HFFc6 (cell line): ENCODE measurements at places on chromosomes 1 and 21. TPM values are rescaled to one million over a fixed set of nuclear protein-coding genes. Genes with fewer than 3 reads are reported as not detected.

DNA sequence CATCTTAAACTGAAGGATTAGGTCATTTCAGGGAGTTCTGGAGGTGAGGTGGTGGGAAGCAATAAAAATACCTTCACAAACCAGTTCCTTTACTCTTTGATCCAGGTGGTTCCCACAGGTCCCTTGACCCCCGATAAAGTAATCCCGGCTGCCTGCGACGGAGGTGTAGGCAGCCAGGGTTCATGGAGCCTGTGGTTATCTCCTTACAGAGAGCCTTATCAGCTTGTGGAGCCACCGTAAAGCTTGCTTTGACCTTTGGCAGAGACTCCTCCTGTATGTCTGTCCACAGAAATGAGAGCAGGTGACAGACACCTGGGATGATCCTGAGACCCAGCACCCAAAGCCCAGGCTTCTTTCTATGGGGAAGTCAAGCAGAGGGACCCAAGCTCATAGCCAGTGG is 243.4 kb downstream of the KIF26B start:
- DNase-seq = no peak

The RBM11 gene
- total RNA-seq = not detected in 3 replicates

- DNase-seq = no peak
Observed at GRCh38 chr21:34927992-34928391, 121.1 kb downstream of the RUNX1 start.

GRCh38 chr1:31815307-31815645 is 546 bp downstream of the SPOCD1 start:
- DNase-seq = no peak

GRCh38 chr1:153916297-153916696 is 6.5 kb downstream of the GATAD2B start:
- DNase-seq = no peak

DNA sequence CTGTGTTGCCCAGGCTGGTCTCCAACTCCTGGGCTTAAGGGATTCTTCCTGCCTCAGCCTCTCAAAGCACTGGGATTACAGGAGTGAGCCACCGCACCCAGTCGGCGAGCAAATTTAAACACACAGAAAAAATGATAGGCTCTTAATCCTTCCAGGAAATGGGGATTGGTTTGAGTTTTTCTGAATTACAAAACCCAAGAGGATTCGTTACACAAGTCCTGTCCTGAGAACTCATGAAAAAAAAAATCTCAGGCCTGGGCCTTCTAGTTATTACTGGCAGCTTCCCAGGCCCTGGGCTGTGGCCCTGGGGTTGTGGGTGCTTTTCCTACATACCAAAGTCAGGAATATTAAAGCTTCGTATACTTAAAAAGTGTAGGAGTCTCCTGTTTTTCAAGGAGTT is 6.3 kb upstream of the IFNGR2 start:
- no peak for DNase-seq

The LMOD1 gene
- 19.5 to 37.4 TPM (median 37.1 TPM) in 3 replicates for total RNA-seq

DNA sequence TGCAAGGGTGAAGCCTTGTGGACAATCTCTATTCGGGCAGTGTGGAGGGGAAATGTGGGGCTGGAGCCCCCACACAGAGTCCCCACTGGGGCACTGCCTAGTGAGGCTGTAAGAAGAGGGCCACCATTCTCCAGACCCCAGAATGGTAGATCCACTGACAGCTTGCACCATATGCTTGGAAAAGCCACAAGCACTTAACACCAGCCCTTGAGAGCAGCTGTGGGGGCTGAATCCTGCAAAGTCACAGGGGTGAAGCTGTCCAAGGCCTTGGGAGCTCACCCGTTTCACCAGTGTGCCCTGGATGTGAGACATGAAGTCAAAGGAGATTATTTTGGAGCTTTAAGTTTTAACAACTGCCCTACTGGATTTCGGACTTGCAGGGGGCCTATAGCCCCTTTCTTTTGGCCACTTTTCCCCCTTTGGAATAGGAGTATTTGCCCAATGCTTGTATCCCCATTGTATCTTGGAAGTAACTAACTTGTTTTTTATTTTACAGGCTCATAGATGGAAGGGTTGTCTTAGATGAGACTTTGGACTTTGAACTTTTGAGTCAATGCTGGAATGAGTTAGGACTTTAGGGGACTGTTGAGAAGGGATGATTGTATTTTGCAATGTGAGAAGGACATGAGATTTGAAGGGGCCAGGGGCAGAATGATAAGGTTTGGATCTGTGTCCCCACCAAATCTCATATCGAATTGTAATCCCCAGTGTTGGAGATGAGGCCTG is 16.3 kb upstream of the COL6A1 start:
- DNase-seq = no peak

DNA sequence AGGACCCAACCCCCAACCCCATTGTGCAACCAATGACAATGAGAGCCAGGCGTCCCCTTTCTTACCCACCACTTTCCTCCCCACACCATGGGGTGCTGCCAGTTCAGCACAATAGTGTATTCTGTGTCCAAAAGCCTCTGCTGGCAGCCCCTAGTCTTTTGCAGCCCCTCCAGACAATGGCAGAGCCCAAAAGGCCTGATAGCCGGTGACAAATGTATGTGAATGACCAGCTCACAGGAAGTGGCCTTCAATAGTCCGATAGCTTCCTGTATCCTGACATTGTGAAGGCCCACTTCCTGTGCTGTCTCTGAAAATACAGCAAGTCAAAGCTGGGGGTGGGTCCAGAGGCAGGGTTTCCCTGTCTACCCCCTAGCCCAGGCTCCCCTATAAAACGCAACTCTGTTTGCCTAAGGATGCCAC is 16.6 kb downstream of the SMIM12 start:
- no peak for DNase-seq

DNA sequence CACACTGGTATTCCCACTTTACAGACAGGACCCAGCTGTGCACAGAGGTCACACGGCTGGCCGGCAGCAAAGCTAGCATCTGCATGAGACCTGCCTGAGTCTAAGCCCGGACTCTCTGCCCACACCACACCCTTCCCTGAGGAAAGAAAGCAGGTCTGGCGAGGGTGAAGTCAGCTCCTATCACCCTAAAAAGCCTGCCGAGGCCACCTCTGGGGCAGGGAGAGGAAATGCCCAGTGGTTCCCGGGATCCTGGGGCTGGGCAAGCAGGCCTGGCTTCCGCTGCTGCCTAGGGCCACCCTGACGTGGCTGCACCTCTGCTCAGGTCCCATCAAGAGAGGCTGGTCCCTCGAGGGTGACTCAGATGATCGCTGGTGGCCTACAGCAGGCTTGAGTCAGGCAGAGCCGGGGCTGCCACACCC is 42.2 kb downstream of the RAP1GAP start:
- DNase-seq = no peak

DNA sequence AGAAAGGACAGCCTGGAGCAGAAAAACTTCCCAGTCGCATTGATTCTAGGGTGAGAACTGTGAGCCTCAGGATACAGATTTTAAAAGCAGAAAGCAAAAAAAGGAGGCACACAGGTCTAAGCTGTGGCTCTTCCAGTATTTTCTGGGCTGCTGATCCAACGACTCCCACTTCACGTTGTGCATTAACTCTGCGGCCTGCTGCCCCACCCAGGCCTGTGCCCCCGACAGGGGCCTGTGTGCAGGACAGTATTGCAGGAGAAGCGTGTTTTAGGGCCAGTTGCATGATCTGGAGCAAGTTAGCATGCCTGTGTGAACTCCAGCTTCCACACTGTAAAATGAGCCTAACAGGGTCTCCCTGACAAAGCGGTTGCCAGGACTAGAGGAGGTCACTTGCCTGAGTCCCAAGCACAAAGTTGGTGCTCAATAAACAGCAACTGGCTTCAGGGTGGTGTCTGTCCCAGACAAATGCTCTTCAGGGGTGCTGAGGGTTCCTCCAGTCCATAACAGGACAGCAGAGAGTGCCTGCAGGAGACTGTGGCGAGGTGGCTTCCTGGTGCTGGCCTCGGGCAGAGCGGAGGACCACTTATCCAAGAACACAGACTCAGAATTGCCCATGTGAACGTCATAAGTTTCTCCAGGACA is 66.8 kb upstream of the RAB4A start:
- no peak for DNase-seq

- DNase-seq = no peak
Observed at GRCh38 chr1:81547912-81548303, 252.8 kb upstream of the ADGRL2 start.

DNA sequence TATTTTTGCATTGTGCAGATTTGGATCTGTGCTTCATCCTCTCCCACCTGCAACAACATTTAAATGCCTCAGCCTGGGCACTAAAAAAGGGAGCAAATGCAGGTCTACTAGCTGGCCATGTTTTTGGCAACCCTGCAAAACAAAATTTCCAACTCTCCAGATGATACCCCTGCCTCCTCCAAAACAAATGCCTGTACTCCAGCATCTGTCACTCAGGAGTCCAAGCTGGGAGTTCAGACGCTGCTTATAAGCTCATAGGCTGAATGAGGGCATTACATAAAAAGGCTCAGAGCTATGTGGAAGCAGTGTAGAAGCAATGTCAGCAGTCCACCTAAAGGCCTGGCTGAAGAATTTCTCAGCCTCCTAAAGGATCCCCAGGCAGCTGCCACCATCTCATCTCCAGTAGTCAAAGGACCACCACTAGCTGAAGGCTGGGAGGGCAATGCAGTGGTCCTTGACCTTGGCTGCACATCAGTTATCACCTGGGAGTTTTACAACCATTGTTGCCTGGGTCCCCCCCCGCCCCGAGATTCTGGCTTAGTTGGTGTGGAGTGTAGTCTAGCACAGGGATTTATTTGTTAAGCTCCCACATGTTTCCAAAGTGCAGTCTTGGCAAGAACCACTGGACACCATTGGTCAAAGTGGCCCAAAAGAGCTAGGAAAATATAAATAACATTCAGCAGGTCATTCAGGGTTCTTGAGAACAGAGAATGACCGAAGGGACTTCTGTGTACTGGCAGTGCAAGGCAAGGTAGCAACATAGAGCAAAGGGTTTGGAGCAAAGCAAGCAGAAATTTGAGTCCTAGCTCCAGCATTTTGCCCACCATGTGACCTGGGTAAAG is 57.2 kb downstream of the ITPKB start:
- no peak for DNase-seq

DNA sequence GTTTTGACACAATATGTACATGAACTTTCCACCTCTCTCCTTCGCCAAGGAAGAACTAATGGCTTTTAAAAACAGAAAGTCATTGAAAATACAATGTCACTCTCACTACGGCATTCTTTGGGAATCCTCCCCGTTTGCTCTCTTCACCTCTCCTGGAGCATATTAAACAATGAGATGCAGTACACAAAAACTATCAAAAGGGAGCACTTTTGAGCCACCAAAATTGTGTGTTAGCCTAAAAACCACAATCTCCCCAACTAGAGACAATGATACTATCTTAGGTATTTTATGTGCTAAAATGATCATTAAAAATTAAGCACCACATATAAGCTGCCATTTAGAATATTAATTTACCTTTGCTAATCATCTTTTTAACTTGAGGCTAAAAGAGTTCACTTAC is 425.5 kb downstream of the KCTD3 start:
- DNase-seq = peak; percentile 43

DNA sequence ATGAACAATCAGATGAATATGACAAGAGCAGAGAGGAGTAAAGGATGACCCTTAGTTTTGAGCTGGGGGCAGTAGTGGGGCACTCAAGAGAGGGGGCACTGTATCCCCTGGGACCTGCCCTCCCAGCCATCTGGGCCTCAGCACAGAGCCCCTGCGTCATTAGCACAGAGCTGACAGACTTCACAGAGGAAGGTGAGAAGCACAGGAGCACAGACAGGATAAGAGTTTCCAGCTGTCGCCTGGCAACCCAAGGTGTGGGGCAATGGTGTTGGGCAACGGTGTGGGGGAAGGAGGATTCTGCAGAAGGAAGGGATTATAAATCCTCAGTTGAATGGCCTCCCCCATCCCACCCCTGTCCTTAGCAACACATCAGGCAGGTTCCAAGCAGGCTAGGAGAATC is 30.2 kb downstream of the RAB3B start:
- DNase-seq = no peak

DNA sequence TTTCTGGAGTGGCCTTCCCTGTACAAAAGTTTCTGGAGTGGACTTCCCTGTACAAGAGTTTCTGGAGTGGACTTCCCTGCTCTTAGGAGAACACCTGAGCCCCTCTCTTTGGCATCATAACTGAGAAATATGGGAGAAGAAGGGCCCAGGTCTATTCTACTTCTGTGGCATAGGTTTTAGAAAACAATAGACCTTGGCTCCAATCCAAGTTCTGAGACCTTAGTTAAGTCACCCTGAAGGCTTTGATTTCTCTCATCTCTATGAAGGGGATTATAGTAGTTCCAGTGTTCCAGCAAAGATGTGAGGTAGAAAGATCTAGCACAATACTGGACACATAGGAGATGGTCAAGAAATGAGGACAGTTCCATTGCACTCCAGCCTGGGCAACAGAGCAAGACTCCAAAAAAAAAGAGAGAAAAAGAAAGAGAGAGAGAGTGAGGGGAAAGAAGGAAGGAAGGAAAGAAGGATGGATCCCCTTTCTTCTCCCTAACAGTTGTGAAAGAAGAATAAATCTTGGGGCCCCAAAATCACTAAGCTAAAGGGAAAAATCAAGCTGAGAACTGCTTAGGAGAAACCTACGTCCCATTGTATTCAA is 13.3 kb upstream of the EIF4G3 start:
- no peak for DNase-seq

The NFIA gene
- total RNA-seq = 8.3 to 10.4 TPM (median 9.8 TPM) in 3 replicates

The MSH4 gene
- total RNA-seq = 0.08 to 0.16 TPM (median 0.12 TPM) in 3 replicates

DNA sequence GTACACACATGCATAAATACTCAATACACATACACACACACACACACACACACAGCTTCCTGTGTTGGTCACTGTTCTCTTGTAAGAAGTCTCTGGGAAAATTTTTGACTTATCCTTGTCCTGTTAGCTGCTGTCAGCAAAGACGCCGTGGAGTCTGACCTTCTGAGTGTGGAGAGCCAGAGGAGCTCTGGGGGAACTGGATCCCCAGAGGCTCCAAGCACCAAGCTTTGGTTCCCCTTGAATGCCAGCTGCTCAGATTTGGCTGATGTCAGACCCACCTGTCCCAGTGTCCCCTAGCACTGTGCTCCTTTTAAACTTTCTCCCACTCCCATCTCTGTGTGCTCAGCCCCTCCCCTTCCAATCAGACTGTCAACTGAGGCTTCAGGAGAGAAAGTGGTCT is 319.1 kb downstream of the CAMTA1 start:
- DNase-seq = no peak

- no peak for DNase-seq
Observed at GRCh38 chr1:207318072-207318619, 3.3 kb upstream of the CD55 start.

- DNase-seq = no peak
Observed at GRCh38 chr1:111471012-111471411, 2.8 kb upstream of the C1orf162 start.

The TCHHL1 gene
- total RNA-seq = not detected in 3 replicates

GRCh38 chr1:151069103-151069486 is 1.5 kb upstream of the GABPB2 start:
- DNase-seq = no peak
